ENCODE measurements at places on chromosomes 2 and 18.
A peak's percentile ranks its signal among the peaks of the same experiment; 100 is the strongest.

DNA sequence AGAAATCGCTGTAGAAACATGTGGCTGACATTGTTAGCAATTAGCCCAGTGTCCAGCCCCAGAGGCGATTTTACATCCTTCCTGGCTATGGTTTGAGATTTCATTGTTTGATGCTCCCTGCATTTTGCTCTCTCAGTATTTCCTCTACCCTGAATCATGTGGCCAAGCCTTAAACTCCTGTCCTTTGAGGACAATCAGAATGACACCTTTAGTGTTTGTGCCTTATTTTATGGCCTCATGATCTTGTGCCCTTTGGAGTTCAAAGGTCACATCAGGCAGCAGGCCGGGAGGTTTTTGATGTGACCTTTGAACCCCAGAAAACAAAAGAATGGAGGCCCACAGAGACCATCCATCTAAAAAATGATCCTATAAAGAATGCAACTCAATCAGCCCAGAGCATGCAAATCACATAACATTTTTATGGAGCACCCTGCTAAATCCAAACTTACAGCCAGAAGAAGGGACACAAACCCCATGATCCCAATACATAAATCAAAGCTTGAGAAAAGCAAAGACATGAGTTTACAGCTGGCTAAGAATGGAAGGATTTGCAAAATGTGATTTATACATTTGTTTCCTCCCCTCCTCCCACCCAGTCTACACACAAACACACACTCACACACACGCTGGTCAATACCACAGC is 52.5 kb downstream of the FECH start:
- no peaks in the 10 kb centered on the region for H3K36me3 ChIP-seq
- H3K4me3 ChIP-seq: no peak overlapping the region
- H3K27me3 ChIP-seq: no peaks in the 10 kb centered on the region
- no peaks in the 10 kb centered on the region for H3K4me1 ChIP-seq
- no peak overlapping the region for H3K27ac ChIP-seq

- H3K27ac ChIP-seq: no peak overlapping the region
- no peaks in the 10 kb centered on the region for H3K36me3 ChIP-seq
- H3K4me3 ChIP-seq: no peak overlapping the region
- no peaks in the 10 kb centered on the region for H3K4me1 ChIP-seq
These were observed 138.4 kb upstream of the NOSTRIN start for GRCh38 chr2:168663993-168664392.

- no peak overlapping the region for H3K27ac ChIP-seq
- no peak for DNase-seq
- no peaks in the 10 kb centered on the region for H3K4me1 ChIP-seq
- no peaks in the 10 kb centered on the region for H3K27me3 ChIP-seq
These were observed 62.6 kb downstream of the CIB4 start for GRCh38 chr2:26578581-26578980.

- peaks cover 5% of the 10 kb centered on the region for H3K4me1 ChIP-seq
- no peaks in the 10 kb centered on the region for H3K27me3 ChIP-seq
- H3K27ac ChIP-seq: no peak overlapping the region
- no peak for DNase-seq
- no peaks in the 10 kb centered on the region for H3K36me3 ChIP-seq
- no peak overlapping the region for H3K4me3 ChIP-seq
These were observed 39.5 kb downstream of the TMEM247 start for GRCh38 chr2:46518861-46519260.

DNA sequence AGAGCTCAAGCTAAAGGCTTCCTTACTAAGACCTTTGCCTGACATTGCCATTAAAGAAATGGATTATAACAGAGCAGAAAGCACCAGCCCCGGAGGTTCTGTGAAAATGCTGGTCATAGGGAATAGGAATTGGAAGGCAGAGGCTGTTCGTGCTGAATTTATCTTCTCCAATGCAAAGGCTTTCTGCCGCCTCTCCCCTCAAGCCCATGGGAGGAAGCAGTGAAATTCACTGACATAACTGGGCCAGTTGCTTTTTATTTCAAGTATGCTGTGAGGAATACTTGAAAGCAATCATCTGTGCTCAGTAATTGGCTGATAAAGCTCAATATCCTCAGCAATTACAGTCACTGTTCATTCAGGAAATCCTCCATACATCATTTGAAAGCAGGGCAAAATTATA is 85.4 kb upstream of the LINC00305 start:
- no peaks in the 10 kb centered on the region for H3K27me3 ChIP-seq
- H3K4me3 ChIP-seq: no peak overlapping the region
- no peaks in the 10 kb centered on the region for H3K4me1 ChIP-seq
- no peak for DNase-seq
- H3K36me3 ChIP-seq: no peaks in the 10 kb centered on the region
- no peak overlapping the region for H3K27ac ChIP-seq

- H3K36me3 ChIP-seq: no peaks in the 10 kb centered on the region
- no peak overlapping the region for H3K4me3 ChIP-seq
- DNase-seq: no peak
- H3K27me3 ChIP-seq: no peaks in the 10 kb centered on the region
- no peaks in the 10 kb centered on the region for H3K4me1 ChIP-seq
- H3K27ac ChIP-seq: no peak overlapping the region
These were observed 2.9 kb downstream of the NEDD4L start for GRCh38 chr18:58046794-58047555.

- H3K4me1 ChIP-seq: no peaks in the 10 kb centered on the region
- no peaks in the 10 kb centered on the region for H3K27me3 ChIP-seq
- DNase-seq: no peak
- H3K27ac ChIP-seq: no peak overlapping the region
These were observed 8.9 kb upstream of the OTOF start for GRCh38 chr2:26486789-26487188.

- no peaks in the 10 kb centered on the region for H3K36me3 ChIP-seq
- no peak overlapping the region for H3K27ac ChIP-seq
- H3K27me3 ChIP-seq: no peaks in the 10 kb centered on the region
- DNase-seq: no peak
- no peak overlapping the region for H3K4me3 ChIP-seq
These were observed 111.6 kb downstream of the FAM210A start for GRCh38 chr18:13614641-13615288.

DNA sequence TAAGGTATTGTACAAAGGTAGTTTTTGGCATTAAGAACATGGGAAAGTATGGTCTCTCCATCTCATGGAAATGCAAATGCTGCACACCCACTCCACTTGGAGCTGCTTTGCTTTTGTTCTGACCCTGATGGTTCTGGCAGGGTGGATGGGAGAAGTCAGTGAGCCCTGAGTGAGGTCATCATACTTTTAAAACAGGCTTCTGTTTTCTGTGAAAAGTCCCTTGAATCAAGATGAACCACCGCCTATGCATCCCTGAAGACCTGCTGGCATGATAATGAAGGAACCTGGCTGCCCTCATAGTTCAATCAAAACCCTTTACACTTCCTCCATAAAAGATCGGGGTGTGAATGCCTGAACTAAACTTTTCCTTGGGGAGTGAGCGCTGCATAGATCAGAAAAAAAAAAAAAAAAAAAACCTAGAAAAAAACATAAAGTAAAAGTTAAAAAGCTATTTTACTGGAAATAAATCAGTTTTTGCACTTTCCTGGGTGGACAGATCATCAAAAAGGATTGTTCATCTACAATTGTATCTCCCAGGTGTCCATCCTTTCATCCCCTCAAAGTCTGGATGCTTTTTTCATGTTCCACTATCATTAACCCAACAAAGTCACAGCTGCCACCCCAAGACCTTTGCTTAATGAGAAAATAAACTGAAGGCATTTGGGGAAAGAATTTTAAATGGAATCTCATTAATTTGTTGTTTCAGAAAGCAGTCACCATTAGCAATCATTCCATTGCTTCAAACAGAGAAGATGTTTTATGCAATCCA is 728.1 kb upstream of the DDX18 start:
- no peak overlapping the region for H3K27ac ChIP-seq
- DNase-seq: no peak
- H3K4me3 ChIP-seq: no peak overlapping the region
- no peaks in the 10 kb centered on the region for H3K4me1 ChIP-seq
- H3K36me3 ChIP-seq: no peaks in the 10 kb centered on the region

DNA sequence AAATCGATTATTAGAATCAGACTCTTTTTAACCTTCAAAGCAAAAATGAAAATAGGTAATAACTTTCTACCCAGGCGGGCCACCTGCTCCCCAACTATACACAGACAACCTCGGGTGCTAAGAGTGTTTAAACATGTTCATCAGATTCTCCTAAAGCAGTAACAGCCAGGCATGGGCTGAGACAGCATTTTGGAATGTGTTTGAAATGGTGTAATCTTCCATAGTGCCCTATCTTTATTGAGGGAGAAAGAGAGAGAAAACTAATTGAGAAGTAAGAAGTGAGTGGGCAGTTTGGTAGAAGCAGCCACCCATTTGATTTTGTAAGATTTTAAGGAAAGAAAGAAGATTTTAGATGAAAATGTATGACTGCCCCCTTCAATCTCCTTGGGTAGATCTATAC is 196.1 kb upstream of the CTAGE1 start:
- no peaks in the 10 kb centered on the region for H3K27me3 ChIP-seq
- no peaks in the 10 kb centered on the region for H3K36me3 ChIP-seq
- DNase-seq: no peak
- H3K27ac ChIP-seq: no peak overlapping the region
- H3K4me1 ChIP-seq: no peaks in the 10 kb centered on the region
- H3K4me3 ChIP-seq: no peak overlapping the region

DNA sequence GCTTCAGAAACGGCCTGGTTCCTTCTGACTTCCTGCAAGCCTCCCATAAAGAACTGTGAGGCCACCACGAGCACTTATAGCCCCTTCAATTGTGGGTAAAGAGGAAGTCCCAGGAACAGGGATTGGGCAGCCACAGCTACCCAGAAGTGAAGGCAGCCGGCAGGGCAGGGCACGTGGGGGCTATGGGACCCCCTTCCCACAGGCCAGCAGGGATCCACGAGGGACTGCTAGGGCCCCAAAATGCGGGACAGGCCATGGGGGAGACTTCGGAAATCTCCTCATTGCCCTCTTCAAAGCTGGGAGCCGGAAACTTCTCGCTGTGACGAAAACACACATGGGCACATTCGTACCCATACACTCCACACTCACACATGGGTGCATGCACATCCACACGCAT is 196.1 kb upstream of the SALL3 start:
- no peak overlapping the region for H3K4me3 ChIP-seq
- H3K27me3 ChIP-seq: no peaks in the 10 kb centered on the region
- no peaks in the 10 kb centered on the region for H3K4me1 ChIP-seq
- no peak overlapping the region for H3K27ac ChIP-seq

DNA sequence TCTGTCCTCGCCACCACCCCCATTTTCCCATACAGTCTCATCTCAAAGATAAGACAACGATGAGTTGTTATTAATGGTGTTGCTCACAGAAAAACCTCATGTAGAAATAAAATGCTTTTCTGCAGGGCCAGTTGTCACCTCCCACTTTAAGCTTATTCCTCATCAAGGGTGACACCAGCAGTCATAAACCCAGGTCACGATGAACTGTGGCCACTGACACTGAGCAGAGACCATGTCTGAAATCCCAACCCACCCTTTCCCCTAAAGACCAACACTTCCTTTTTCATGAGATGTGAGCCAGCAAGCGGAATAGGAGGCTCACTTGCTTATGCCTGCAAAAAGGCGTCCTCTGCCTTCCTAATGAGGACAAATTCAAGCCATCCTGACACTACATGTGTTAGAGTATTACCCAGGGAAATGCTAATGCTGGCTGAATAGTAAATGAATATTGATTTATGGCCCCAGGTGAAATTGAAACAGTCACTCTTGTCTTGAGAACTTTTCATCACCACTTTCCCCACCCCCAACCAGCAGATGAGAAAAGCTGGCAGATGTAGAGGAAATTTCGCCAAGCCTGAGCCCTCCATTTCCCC is 228.4 kb downstream of the MGAT5 start:
- DNase-seq: no peak
- no peaks in the 10 kb centered on the region for H3K27me3 ChIP-seq
- H3K4me1 ChIP-seq: no peaks in the 10 kb centered on the region
- H3K36me3 ChIP-seq: no peaks in the 10 kb centered on the region

GRCh38 chr2:10306901-10307463 is 4.3 kb downstream of the HPCAL1 start:
- no peaks in the 10 kb centered on the region for H3K27me3 ChIP-seq
- H3K4me1 ChIP-seq: peaks cover 5% of the 10 kb centered on the region
- DNase-seq: peak; percentile 39
- H3K36me3 ChIP-seq: no peaks in the 10 kb centered on the region

DNA sequence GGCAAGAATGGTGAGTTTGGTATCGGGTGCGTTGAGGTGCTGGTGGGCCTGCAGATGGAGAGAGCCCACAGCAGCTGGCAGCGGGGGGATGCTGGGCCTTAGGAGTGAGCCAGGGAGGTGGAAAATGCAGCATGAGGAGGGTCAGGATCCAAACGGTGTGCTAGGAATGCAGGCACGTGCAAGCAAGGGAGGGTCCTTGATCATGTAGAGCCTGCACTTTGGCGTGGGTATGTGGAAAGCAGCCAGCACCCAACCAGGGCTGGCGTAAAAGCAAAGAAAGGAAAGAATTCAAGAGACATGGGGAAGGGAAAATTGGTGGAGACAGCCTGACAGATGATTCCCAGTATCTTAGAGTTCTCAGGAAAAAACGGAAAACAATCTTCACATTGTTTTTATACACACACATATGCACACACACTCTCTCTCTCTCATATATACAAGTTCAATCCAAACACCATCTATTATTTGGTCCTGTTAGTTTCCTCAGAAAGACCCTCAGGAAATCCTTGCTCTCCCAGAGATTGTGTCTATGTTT is 46.3 kb downstream of the LTBP1 start:
- H3K27me3 ChIP-seq: no peaks in the 10 kb centered on the region
- no peaks in the 10 kb centered on the region for H3K36me3 ChIP-seq
- H3K4me3 ChIP-seq: no peak overlapping the region
- DNase-seq: no peak
- H3K27ac ChIP-seq: no peak overlapping the region

GRCh38 chr2:23480957-23481797 is 96.2 kb downstream of the KLHL29 start:
- no peak overlapping the region for H3K4me3 ChIP-seq
- DNase-seq: peak; percentile 47
- H3K4me1 ChIP-seq: no peaks in the 10 kb centered on the region
- peak overlapping the region; percentile 42 for H3K27ac ChIP-seq

- no peaks in the 10 kb centered on the region for H3K36me3 ChIP-seq
- no peak overlapping the region for H3K4me3 ChIP-seq
- no peak for DNase-seq
- H3K27ac ChIP-seq: no peak overlapping the region
These were observed 41.2 kb downstream of the PCARE start for GRCh38 chr2:29033172-29033571.

GRCh38 chr2:10256515-10257031 is 46.1 kb upstream of the HPCAL1 start:
- H3K4me3 ChIP-seq: no peak overlapping the region
- no peak overlapping the region for H3K27ac ChIP-seq
- no peaks in the 10 kb centered on the region for H3K36me3 ChIP-seq
- DNase-seq: no peak

- no peaks in the 10 kb centered on the region for H3K4me1 ChIP-seq
- DNase-seq: no peak
- H3K27me3 ChIP-seq: no peaks in the 10 kb centered on the region
- no peaks in the 10 kb centered on the region for H3K36me3 ChIP-seq
- H3K27ac ChIP-seq: no peak overlapping the region
These were observed 40.7 kb downstream of the DNER start for GRCh38 chr2:229673676-229674075.

- no peaks in the 10 kb centered on the region for H3K36me3 ChIP-seq
- H3K4me1 ChIP-seq: no peaks in the 10 kb centered on the region
- no peak overlapping the region for H3K27ac ChIP-seq
- no peaks in the 10 kb centered on the region for H3K27me3 ChIP-seq
- H3K4me3 ChIP-seq: no peak overlapping the region
- DNase-seq: peak; percentile 49
These were observed 96.0 kb downstream of the RHOB start for GRCh38 chr2:20542746-20543468.
